BJ (cell line): ENCODE measurements at places on chromosomes 5 and 9.

DNA sequence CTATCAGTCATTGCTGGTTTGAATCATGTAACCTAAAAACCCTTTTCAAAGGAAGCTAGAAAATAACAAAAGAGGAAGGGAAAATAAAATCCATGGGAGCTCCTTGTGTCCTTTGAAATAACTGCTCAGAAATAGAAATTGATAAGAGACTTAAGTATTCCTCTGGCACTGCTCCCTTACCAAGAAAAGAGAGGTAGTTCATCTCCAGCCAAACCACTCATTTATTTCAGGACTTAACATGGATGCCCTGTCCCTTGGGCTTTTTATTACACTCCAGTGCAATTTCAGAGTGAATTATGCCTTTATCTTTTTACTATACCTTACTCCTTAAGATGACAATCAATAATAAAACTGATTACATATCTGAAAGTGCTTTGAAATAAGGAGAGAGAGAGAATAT, 61.0 kb downstream of the MUSK start:
- no peak for DNase-seq

- DNase-seq: no peak
These were observed 290.3 kb downstream of the NSG2 start for GRCh38 chr5:174335682-174336364.

- no peak for DNase-seq
These were observed 128.8 kb downstream of the SLC24A2 start for GRCh38 chr9:19660019-19660418.

DNA sequence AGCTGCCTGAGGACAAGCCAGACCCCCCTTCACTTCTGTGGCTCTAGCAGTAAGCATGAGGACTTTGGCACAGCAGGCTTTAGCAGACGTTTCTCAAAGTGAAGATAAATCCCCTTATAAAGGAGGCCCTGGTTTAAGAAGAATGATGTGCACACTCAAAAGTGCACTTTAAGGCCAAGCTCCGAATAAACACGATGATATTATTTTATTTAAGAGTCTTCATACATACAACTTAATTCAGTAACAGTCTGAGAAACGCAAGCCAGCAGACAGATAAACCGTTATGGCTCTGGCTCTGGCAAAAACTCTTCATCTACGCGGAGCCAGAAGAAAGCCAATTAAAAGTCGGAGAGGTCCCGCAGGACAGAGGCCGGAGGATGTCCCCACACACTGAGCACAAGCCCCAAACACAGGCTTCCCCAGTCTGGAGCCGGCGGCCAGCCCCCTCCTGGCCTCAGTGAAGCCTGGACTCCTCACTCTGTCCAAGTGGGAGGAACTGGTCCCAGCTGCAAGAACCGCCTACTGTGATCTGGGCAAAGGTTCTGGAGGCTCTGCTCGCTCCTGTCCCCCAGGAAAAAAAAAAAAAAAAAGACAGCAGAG, 44.6 kb downstream of the ADAMTS2 start:
- no peak for DNase-seq

DNA sequence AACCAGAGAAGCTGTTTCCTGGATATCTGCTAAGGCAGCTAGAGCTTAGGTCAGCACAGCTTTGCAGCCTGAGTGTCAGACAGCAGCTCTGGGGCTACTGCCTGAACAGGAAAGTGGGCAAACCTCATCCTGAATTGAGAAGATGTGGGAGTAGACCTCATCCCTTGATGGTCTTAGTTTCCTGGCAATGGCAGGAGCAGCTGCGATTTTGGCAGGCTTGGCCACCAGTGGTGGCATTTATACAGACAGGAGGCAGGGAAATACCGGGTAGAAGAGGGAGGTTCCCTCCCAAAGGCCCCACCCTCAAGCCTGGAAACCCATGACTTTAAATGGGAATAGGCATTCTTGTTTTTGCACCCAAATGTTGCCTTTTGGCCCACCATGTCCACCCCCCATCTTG, 69.7 kb downstream of the LIX1 start:
- DNase-seq: no peak

DNA sequence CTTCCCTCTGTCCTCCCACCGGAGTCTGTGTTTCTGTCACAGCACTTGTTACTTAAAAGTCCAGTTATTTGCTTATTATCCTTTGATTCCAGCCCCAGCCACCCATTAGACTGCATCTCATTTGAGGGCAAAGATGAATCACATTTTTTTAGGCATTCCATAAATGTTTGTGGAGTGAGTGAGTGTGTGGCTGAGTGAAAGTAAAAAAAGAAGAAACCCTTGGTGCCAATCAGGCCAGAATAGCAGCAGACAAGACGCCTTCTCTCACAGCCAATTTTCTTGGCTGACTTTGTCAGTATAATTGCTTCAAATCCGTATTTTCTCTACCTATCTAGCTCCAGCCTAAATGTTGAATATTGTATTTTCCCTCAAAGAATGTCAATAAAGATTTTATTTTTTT, 613.0 kb upstream of the WWC1 start:
- DNase-seq: no peak

- no peak for DNase-seq
These were observed 119.4 kb downstream of the ADAMTS12 start for GRCh38 chr5:33772380-33772897.

GRCh38 chr9:77731008-77731698, 83.0 kb upstream of the GNA14 start:
- no peak for DNase-seq

GRCh38 chr9:72133365-72134035, 15.7 kb upstream of the GDA start:
- no peak for DNase-seq

GRCh38 chr5:98519571-98519970, 253.9 kb upstream of the RGMB start:
- no peak for DNase-seq

DNA sequence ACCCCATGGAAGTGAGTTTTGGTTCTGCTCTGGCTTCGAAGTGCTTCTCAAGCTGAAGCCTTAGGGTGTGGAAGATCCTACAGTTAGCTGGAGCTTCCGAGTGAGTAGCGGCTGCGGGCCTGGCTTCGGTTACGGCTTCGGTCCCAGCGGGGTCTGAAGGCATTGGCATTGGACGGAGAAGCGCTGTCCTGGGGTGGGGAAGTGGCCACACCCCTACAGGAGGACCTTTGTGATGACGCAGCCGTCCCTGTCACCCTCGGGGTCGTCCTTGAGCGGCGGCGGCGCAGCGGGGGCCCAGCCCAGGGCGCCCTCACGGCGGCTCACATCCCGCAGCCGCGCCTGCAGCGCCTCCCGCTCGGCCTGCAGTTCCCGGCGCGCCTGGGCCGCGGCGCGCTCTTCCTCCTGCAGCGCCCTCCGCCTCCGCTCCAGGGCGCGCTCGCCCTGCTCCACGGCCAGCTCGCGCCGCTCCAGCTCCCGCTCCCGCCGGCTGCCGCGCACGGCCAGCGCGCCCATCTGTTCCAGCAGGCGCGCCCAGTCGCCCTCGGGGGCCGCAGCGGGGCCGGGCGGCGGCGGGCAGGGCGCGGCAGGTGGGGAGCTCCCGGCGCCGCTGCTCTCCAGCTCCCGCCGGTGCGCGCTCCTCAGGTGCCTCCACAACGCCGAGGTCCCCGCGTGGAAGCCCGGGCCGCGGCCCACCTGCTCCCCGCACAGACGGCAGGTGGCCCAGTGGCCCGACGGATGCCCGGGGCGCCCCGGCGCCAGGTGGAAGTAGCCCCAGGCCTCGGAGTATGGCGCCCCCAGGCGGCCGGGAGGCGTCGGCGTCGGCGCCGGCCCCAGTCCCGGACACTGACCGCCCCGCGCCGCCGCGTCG, 9.9 kb downstream of the ZBED3 start:
- no peak for DNase-seq

- no peak for DNase-seq
These were observed 70.3 kb upstream of the ASTN2 start for GRCh38 chr9:117485176-117485575.

DNA sequence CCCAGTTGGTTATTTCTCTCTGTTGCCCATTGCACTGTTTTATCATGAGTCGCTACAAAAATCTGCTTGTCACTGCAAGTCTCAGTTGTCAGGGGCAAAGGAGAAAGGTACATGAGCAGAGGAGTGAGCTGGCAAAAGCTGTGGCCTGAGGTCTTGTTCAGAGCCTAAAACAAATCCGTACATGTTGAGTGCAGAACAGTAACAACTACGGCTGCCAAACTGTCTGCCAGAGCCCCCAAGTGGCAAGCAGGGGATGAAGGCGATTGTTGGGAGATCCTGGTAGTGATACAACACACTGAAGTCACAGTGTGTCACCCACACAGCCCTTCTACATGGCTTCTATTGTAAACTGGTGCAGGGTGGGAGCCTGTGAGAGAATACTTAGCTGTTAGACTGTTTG, 50.9 kb downstream of the BRINP1 start:
- no peak for DNase-seq

GRCh38 chr5:267716-268115, 3.7 kb upstream of the PDCD6 start:
- no peak for DNase-seq

GRCh38 chr5:65199993-65200675, 281.6 kb downstream of the ADAMTS6 start:
- peak; percentile 42 for DNase-seq

GRCh38 chr5:120207129-120207528, 257.0 kb upstream of the PRR16 start:
- DNase-seq: peak; percentile 5

GRCh38 chr5:132779961-132780360, 2.9 kb upstream of the SEPTIN8 start:
- no peak for DNase-seq

DNA sequence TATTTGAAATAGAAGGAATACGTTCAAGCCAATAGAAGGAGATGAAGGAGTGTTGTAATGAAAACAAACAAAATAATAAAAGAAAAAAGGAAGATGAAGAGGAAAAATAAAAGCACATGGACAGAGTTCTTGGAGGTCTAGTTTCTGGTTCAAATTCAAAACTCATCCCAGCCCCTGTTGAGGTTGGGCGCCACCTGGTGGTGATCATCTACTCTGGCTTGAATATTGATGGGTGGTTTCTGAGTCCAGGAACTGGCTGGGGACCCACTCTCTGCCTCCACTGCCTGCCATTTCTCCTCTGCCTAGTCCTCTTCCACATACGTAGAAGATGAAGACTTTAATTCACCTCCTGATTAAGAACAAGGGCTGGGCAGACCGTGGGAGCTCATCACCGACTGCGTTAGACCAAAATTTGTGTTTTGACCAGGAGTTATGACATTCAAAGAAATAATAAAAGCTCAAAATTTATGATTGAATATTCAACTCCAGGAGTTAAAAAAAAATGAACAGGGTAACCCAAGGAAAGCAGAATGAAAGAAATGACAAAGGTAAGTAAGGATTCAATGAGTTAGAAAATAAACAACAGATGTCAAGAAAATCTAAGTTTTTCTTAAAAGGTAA, 99.0 kb upstream of the SLC1A3 start:
- DNase-seq: no peak

DNA sequence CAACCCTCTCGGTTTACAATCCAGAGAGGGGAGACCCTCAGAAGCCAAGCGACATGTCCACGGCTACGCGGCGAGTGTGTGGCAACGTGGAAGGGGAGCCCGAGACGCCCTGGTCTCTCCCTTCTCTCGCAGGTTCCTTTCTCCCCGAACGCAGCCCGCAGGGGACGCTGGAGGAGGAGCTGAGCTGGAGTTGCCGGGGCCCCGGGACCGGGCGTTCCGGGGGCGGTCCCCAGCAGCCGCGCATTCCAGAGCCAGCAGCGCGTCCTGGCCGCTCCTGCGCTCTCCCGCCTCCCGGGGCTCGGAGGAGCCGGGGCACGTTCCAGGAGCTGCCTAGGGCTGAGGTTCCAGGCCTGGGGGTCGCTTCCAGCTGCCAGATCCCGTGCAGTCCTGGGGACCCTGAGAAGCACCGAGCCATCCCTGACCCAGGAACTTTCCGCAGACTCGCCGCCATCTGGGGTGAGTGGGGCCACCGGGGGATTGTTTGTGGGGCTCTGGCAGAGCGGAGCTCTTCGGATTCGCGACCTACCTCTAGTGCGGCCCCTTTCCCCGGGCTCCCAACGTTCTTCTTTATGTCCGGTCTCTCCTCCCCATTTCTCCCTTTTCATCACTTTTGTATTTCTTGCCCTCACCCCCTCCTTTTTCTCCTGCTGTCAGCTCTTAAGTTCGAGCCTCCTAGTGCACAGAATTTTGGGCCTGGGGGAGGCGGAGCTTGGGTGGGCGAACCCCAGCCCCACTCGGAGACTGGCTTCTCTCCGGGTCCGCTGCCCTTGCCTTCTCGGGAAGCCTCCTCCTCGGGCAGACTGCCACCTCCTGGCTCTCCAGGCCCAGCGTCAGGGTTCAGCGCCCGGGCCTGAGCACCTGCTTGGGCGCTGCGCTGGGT, at the start of gene SMIM3:
Gene SMIM3, plus strand, starts transcription at position 241 of the 880 bp plus-strand sequence. CDS start 16,684 bp downstream, outside the sequence.
- DNase-seq: no peak

DNA sequence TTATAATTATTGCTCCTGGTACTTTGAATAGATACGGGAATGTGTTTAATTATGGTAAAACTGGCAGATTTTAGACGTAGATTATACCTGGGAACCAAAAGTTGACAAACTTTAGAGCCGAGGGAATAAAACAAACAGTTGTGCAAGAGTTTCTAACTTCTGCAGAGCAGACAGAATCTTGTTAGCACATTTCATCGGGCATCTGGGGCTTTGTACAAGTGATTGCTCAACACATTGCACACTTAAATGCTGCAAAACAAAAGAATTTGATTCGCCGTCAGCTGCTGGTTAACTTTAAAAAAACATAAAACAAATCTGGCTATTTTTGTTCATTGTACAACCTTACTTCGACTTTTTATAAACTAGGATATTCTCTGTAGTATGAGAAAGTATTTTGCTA, 398.1 kb downstream of the MAN2A1 start:
- DNase-seq: no peak

- no peak for DNase-seq
These were observed 14.4 kb upstream of the FYB1 start for GRCh38 chr5:39233783-39234182.

DNA sequence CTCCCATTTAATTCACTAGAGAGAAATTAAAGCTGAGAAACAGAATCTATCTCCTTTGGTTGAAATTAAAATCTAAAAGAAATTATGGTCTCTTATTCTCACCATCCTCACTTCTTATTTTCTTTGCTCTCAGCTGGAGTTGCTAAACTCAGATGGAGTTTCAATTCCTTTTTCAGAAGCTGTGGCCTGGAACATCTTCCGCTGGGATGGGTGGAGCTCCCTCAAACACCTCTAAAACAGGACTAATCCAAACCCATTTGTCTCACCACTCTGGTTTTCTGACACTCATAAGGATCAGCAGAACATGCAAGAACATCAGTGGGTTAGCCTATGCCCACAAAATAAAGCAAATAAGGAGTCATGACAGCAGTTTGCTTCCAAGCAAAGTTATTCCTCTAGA, 39.6 kb upstream of the CEP78 start:
- no peak for DNase-seq

DNA sequence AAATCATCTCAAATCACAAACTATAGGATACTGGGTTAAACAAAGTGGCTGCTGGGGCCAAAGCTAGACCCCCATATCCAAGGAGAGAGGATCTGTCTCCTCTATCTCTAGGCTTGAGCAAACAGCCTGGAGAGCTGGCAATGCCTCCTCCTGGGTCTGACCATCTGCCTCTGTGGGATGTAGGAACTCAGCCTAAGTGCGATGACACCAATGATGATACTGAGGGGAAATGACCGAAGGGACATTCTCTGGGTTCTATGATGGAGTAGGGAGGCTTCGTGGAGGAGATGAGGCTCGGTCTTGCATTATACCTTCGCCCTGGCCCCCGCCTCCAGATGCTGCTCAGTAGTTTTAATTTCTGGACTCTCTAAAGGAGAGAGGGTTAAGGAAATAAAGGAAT, 9.3 kb upstream of the SPATA24 start:
- DNase-seq: no peak

- DNase-seq: no peak
These were observed 93.5 kb downstream of the DAP start for GRCh38 chr5:10667431-10668057.
